T-helper 9 cell (primary cell): ENCODE measurements at places on chromosomes 1 and 21.

DNA sequence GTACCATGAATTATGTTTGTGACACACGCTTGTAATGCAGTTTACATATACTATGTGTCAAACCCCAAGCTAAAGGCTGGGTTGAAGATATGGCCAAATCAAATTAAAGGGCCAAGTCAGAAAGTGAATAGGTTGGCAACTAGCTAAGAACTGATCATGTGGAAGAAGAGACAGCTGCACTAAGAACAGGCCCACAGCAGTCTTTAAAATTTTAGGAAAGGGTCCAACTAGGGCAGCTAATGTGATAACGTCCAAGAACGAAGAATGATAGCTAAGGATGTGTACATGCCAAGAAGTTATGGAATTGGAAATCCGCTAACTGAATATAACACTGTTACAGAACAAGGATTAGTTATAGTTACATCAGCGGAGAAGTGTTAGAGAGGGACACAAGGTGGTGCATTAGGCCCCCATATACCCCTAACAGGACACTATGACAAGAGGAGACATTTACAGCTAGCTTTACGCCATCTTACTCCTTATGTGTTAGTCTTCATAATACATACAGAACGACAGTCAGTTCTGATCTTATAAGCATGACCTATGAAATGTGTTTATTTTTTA is 6.5 kb upstream of the RNF2 start:
- no peak for DNase-seq

DNA sequence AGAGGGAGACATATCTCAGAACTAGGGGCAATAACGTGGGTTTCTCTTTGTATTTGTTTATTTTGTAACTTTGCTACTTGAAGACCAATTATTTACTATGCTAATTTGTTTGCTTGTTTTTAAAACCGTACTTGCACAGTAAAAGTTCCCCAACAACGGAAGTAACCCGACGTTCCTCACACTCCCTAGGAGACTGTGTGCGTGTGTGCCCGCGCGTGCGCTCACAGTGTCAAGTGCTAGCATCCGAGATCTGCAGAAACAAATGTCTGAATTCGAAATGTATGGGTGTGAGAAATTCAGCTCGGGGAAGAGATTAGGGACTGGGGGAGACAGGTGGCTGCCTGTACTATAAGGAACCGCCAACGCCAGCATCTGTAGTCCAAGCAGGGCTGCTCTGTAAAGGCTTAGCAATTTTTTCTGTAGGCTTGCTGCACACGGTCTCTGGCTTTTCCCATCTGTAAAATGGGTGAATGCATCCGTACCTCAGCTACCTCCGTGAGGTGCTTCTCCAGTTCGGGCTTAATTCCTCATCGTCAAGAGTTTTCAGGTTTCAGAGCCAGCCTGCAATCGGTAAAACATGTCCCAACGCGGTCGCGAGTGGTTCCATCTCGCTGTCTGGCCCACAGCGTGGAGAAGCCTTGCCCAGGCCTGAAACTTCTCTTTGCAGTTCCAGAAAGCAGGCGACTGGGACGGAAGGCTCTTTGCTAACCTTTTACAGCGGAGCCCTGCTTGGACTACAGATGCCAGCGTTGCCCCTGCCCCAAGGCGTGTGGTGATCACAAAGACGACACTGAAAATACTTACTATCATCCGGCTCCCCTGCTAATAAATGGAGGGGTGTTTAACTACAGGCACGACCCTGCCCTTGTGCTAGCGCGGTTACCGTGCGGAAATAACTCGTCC is 1.3 kb upstream of the OLIG2 start:
- no peak for DNase-seq

GRCh38 chr21:42782723-42783242 is 96.6 kb downstream of the WDR4 start:
- no peak for DNase-seq

GRCh38 chr1:202203238-202204039 is 9.8 kb downstream of the LGR6 start:
- DNase-seq: no peak

- no peak for DNase-seq
Measured at GRCh38 chr1:15515022-15515663, 8.9 kb downstream of the CASP9 start.

- DNase-seq: no peak
Measured at GRCh38 chr1:61448914-61449313, 276.0 kb downstream of the TM2D1 start.

DNA sequence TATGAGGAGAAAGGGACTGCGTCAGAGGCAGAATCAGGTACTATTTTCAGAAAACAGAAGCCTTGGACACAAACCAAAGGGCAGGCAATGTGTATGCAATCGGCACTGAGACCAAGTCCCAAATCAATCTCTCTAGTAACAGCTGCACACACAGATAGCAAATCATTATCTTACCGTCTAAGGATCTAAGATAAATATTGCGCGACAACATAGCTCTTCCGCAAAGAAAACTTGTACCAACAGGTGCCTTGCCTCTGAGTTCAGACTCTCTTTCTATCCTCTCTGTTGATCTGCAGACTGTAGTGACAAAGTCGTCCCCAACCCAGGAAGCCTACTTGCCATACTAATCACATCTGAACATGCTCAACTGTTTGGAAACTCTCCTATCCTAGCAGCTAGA is 22.6 kb upstream of the SAMD13 start:
- DNase-seq: no peak

- no peak for DNase-seq
Measured at GRCh38 chr1:160877221-160877620, 7.8 kb downstream of the ITLN1 start.

- no peak for DNase-seq
Measured at GRCh38 chr1:231724876-231725647, 98.5 kb downstream of the DISC1 start.

DNA sequence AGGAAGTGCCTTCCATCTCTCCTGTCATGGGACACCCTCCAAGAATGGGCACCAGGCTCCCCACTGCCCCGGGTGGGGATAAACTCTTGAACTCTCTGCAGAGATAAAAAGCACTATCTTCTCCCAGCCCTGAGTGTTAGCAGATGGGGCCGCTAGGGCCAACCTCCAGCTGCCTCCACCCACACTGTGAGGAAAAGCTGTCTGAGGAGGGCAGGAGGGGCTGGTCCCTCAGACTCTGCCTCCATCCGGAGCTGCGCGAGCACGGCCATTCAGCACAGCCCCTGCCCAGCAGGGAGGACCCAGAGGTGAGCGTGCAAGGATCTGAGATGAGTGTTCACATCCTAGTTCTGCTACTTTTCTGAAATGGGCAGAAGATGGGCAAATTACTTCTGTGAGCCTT is 51.8 kb upstream of the TRABD2B start:
- DNase-seq: no peak

DNA sequence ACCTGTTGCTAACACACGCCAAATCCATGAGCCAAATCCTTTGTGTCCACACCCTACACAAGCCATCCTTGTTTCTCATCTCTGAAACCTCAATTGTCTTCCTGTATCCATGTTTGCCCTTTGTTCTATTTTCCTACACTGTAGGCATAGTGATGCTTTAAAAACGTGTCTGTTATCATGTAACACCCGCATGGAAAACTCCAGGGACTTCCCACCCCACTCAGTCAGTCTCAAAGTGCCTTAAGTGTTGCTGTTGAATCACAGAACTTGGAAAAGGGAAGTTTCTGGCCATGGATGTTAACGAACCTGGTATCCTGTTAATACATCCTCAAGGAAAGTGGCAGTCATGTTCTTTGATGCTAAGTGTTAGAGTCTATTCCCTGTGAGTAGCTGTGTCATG is 9.7 kb downstream of the OR2T11 start:
- no peak for DNase-seq

GRCh38 chr21:37257511-37257966 is 9.6 kb downstream of the VPS26C start:
- no peak for DNase-seq

DNA sequence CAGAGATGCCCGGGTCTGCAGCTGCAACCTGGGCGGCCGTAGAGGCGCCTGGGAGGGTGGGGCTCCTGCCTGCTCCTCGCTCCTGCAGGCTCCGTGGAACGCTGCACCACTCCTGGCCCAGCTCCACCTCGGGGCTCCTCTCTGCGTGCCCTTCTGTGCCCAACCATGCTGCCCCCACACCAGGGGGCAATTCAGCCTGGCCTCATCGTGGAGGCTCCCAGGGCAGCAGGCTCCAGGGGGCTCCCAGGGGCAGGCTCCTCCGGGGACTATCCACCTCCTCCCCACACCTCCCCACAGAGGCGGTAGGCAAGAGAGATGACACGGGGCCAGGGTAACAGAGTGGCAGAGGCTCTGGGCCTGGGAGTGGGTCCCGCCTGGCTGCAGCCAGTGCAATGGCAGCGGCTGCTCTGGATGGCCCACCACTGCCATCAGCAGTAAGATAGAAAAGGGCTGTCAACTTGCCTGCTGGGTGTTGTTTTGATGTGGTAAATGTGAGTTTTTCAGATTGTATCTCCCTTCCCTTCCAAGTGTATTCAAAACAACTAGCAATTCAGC is 22.4 kb upstream of the LRRC8C start:
- DNase-seq: peak; percentile 42

DNA sequence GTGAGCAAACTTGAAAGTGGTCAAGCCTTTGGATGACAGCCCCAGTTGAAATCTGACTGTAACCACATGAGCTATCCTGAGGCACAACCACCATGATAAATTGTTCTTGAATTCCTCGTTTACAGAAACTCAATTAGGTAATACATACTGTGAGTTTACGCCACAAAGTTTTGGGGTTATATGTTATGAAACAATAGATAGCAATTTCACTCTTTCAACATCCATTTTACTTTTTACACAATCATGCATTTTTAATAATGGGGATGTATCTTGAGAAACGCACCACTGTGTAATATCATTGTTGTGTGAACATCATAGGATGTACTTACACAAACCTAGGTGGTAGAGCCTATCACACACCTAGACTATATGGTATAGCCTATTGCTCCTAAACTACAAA is 35.4 kb downstream of the OR2C3 start:
- DNase-seq: no peak

- DNase-seq: no peak
Measured at GRCh38 chr1:222369148-222369547, 178.8 kb downstream of the HHIPL2 start.

- DNase-seq: no peak
Measured at GRCh38 chr21:28669321-28669720, 323.4 kb downstream of the LTN1 start.

- no peak for DNase-seq
Measured at GRCh38 chr1:199096591-199096990, 457.8 kb downstream of the PTPRC start.

GRCh38 chr1:22782406-22782805 is 71.8 kb downstream of the EPHB2 start:
- DNase-seq: no peak

DNA sequence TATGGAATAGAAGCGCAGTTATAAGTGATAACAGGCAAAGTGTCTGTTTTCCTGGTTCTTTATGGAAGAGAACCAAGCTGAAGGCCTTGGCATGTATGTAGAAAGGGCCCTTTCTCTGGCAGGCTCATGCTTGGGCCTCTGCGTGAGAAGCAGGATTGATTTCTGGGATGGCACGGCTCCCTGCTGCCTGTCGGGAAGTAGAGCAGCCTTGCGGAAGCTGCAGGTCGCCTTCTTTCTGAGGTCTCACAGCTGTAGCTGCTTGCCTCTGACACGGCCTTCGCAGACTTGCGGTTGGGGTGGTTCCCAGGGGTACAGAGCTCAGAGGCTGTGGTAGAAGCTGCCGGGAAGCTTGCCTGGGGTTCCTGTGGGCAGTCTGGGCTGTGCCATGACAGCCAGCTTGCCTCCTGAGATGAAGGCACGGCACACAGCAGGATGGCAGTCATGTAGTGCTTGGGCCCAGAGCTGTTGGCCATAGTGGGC is 39.4 kb downstream of the TRAPPC10 start:
- DNase-seq: no peak

DNA sequence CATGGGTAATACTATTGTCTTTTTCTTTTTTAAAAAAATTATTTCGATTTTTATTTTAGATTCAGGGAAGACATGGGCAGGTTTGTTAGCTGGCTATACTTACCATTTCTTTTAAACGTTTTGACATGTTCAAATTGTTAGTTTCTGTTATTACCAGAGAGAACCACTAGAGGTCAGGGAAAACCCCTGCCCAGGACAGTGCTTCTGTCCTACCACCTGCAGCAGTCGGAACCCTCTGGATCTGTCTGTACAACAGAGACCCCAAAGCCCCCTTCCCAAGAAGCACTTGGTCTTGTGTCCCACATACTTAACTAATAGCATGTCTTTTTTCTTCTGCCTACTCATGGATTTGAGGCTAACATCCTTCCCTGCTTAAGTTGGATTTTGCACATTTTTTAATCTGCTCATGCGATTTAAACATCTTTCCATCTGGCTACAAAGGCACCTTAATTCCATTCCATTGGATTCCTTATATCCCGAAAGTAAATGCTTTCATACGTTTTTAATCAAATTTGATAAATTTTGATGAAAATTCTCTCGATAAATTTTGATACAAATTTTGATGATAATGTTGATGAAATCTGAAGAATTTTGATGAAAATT is 10.0 kb upstream of the C1orf115 start:
- no peak for DNase-seq

GRCh38 chr1:180970333-180971079 is 52.2 kb downstream of the STX6 start:
- DNase-seq: no peak

- DNase-seq: no peak
Measured at GRCh38 chr1:168235937-168236336, 10.1 kb downstream of the SFT2D2 start.
